ENCODE measurements at places on chromosomes 3 and 15. TPM values are rescaled to one million over a fixed set of nuclear protein-coding genes. Genes with fewer than 3 reads are reported as not detected.

DNA sequence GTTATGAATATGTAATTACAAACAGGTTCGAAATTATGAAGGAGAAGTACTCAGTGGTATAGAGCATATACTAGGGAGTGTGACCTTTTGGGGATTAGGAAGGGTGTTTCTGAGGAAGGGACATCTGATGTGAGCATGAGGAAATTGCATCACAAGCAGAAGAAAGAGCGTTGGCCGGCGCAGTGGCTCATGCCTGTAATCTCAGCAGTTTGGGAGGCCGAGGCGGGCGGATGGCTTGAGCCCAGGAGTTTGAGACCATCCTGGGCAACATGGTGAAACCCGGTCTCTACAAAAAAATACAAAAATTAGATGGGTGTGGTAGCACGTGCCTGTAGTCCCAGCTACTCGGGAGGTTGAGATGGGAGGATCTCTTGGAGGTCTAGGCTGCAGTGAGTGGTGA, 6.9 kb downstream of the CMTM7 start:
- H3K36me3 ChIP-seq: no peaks in the 10 kb centered on the region
- H3K4me1 ChIP-seq: peaks cover 46% of the 10 kb centered on the region
- DNase-seq: no peak
- no peak overlapping the region for H3K4me3 ChIP-seq

DNA sequence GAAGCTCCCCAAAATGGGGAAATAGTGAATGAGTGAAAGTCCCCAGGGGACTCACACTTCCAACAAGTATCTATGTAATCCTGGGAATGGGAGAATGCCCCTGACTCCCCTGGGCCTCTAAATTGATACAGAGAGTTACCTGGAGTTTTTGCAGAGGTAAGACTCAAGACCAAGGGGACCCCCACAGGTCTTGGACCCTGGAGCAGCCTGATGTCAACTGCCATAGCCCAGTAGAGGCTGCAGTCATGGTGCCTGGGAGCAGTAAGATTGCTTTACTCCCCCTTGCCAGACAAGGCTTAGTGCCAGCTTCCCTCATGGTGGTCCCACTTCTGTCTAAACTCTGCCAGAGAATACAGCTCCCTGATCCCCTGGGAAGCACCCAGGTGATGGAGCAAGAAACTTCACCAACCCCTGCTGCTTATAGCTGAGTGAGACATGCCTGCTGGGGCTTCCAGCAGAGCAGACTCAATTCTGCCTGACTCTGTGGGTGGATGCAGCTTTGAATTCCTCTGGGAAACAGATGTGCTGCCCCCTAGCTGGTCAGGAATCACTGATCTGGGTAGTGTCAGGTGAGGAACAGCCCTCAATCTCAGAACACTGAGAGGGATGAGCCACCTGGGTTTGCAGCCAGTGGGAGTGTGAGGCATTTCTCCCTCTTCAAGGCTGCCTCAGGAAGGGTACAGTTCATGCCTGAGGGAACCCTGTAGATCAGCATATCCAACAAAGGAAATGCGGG, 485.9 kb downstream of the NSUN3 start:
- no peak overlapping the region for H3K27ac ChIP-seq
- no peak for DNase-seq
- H3K4me1 ChIP-seq: no peaks in the 10 kb centered on the region
- H3K27me3 ChIP-seq: no peaks in the 10 kb centered on the region

DNA sequence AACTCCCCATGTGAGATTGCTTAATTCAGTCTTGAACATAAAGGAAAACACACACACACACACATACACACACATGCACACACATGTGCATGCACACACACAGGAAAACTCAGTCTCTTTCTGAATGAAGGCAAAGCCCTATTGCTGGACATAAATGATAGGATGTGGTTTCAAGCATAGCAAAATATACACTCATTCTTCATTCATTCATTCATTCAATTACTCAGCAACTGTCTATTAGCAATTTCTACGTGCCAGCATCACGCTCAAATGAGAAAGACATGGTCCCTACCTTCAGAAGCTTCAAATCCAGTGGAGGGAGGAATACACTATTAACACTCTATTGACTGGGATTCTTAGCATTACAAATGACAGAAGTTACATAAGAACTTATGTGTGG, 41.8 kb upstream of the UBE2E2 start:
- DNase-seq: no peak
- H3K4me3 ChIP-seq: no peak overlapping the region
- H3K27ac ChIP-seq: no peak overlapping the region
- no peaks in the 10 kb centered on the region for H3K36me3 ChIP-seq

DNA sequence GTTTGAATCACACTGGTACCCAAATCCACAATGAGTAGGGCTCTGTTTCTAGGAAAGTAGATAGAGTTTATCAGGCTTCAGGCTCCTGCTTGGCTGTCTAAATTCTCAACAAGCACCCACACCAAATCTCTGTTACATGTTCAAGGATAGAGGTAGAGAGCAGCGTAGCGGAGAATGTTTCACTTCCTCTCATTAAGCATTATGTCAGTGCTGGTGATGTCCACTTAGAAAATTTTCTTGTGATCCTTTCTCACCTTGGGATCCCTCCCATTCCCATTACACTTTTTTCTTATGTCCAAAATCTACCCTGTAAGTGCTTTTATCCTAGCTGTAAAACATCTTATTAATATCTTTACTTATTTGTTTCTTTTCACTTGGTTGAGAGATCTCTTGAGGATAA, 34.7 kb upstream of the GCSAM start:
- H3K4me1 ChIP-seq: no peaks in the 10 kb centered on the region
- H3K36me3 ChIP-seq: no peaks in the 10 kb centered on the region
- no peak overlapping the region for H3K27ac ChIP-seq
- H3K27me3 ChIP-seq: no peaks in the 10 kb centered on the region
- H3K4me3 ChIP-seq: no peak overlapping the region

DNA sequence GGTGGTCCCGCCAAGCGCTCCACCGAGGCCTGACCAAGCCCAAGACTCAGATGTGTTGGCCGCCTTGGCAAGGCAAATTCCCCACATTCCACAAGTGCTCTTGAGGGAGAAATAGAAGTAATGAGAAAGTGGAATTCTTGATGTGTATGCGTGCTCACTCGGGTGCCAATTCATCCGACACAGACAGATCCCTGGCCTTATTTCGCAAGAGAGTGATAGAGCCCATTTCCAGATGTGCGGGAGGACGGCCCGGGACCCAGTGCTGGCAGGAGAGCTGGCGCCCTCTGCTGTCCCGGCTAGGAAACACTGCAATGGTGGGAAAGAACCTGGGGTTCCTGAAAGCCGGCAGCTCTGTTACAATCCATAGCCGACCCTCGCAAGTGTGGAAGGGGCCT, 76.0 kb downstream of the HMG20A start:
- H3K4me3 ChIP-seq: no peak overlapping the region
- peaks cover 16% of the 10 kb centered on the region for H3K4me1 ChIP-seq
- no peaks in the 10 kb centered on the region for H3K27me3 ChIP-seq
- no peaks in the 10 kb centered on the region for H3K36me3 ChIP-seq
- peak; percentile 55 for DNase-seq

- H3K4me1 ChIP-seq: peaks cover 29% of the 10 kb centered on the region
- H3K36me3 ChIP-seq: no peaks in the 10 kb centered on the region
Measured at GRCh38 chr15:94272251-94272898, 41.0 kb downstream of the MCTP2 start.

DNA sequence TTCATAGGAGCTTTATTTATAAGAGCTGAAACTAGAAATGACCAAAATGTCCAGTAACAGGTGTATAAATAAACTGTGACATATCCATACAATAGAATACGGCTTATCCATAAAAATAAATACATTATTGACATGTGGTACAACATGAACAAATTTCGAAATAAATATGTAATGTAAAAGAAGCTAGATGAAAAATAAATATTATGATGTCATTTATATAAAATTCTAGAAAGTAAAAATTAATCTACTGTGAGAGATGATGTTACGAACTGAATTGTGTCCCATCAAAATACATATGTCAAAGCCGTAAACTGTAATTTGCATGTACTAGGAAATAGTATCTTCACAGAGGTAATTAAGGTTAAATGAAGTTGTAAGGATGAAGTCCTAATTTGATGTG, 1104.9 kb downstream of the NSUN3 start:
- no peaks in the 10 kb centered on the region for H3K27me3 ChIP-seq
- no peak for DNase-seq
- H3K4me3 ChIP-seq: no peak overlapping the region

GRCh38 chr15:83067638-83067962, 548 bp upstream of the BTBD1 start:
- DNase-seq: no peak
- H3K4me3 ChIP-seq: peak overlapping the region; percentile 78
- H3K27ac ChIP-seq: peak overlapping the region; percentile 88
- H3K36me3 ChIP-seq: no peaks in the 10 kb centered on the region

- peaks cover 11% of the 10 kb centered on the region for H3K36me3 ChIP-seq
- no peak overlapping the region for H3K27ac ChIP-seq
- no peak overlapping the region for H3K4me3 ChIP-seq
- no peak for DNase-seq
- no peaks in the 10 kb centered on the region for H3K4me1 ChIP-seq
Measured at GRCh38 chr15:55356985-55357585, 38.1 kb downstream of the PIGB start.

DNA sequence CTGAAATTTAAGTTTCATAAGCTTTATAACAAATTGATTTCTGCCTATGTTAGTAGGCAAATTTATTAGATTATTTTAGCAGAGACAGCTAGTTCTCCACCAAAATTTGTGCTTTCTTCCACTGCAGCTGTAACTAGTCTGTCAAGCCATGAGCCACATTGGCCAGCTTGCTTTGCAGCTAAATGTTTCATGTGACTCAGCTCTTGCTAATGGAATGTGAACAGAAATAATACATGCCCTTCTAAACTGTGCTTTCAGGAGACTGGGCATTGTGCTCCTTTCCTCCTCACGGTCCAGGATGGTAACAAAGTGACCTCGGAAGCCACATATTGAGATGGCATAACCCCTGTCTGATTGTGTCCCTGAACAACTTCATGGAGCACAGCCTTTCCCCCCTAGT, 51.3 kb upstream of the KPNA4 start:
- DNase-seq: no peak
- no peak overlapping the region for H3K4me3 ChIP-seq
- H3K27me3 ChIP-seq: peaks cover 11% of the 10 kb centered on the region
- no peak overlapping the region for H3K27ac ChIP-seq
- no peaks in the 10 kb centered on the region for H3K4me1 ChIP-seq

- DNase-seq: no peak
- H3K27ac ChIP-seq: peak overlapping the region; percentile 91
- H3K36me3 ChIP-seq: no peaks in the 10 kb centered on the region
- H3K4me3 ChIP-seq: peak overlapping the region; percentile 71
Measured at GRCh38 chr3:115784739-115785536, 161.6 kb downstream of the GAP43 start.

DNA sequence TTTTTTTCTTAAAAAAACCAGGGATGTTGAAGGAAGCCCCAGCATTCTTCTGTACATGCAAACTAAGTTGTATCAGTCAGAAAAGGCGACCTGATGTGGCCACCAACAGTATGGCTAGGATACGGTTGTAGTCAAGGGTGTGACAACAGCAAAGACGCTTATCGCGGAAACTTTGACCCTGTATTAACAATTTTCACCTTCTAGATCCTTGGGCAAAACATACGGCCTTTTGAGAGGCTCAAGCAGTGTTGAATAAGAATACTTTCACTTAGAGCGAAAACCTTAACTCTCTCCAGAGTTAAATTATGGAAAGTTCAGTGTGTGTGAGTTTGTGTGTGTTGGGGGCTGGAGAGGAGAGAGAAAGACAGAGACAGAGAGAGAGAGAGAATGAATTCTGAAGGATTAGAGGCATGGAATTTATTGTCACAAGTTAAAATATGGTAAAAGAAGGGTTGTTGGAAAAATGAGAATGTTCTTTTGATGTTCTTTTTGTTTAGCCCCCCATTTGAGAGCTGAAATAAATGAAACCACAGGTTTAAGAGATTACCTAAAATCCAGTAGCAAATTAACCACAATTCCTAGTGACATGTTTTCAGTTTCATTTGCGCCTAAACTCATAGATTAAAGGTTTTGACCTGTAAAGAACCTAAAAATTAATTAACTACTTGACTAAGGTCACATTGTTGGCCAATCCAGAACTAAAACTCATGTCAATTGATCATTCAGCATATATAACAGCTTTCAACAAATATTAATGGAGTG, 9.2 kb downstream of the ALCAM start:
- DNase-seq: no peak
- H3K4me3 ChIP-seq: no peak overlapping the region
- H3K4me1 ChIP-seq: no peaks in the 10 kb centered on the region
- no peak overlapping the region for H3K27ac ChIP-seq

GRCh38 chr3:71903112-71903495, 118.2 kb upstream of the PROK2 start:
- DNase-seq: no peak
- H3K27ac ChIP-seq: no peak overlapping the region
- no peaks in the 10 kb centered on the region for H3K4me1 ChIP-seq
- no peak overlapping the region for H3K4me3 ChIP-seq

GRCh38 chr15:86863226-86863915, 783.7 kb downstream of the AGBL1 start:
- no peak overlapping the region for H3K4me3 ChIP-seq
- DNase-seq: no peak
- H3K27me3 ChIP-seq: no peaks in the 10 kb centered on the region
- H3K4me1 ChIP-seq: no peaks in the 10 kb centered on the region
- no peaks in the 10 kb centered on the region for H3K36me3 ChIP-seq
- H3K27ac ChIP-seq: no peak overlapping the region

GRCh38 chr3:101898752-101899169, 49.4 kb downstream of the NFKBIZ start:
- H3K27ac ChIP-seq: no peak overlapping the region
- no peaks in the 10 kb centered on the region for H3K27me3 ChIP-seq
- H3K4me3 ChIP-seq: no peak overlapping the region
- H3K36me3 ChIP-seq: no peaks in the 10 kb centered on the region

DNA sequence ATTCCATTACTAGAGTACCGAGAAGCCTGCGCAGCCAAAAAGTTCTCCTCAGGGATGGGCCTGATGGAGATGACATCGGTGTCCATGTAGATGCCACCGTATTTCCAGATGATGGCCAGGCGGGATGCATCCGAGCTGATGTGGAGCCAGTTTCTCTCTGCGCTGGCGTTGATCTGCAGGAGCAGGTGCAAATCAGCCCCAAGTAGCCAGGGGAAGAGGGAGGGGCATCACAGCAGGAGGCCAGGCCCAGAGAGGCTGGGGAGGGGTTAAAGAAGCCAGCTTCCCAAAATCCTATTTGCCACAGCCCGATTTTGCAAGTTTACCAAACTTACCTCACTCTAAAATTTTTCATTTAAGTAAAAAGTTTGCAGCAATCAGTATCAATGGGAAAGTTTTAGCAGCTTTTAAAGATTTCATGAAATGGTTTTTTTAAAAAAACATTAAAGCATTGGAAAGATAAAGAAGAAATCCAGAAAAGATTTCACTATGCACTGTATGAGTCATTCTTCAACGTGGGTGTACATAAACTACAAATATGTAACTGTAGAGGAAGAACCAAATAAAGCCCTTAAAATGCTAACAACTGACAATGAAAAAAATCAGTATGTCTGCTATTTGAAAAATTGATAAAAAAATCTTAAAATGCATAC, 7.4 kb downstream of the A4GNT start:
- no peaks in the 10 kb centered on the region for H3K4me1 ChIP-seq
- H3K27ac ChIP-seq: no peak overlapping the region
- H3K4me3 ChIP-seq: no peak overlapping the region
- H3K27me3 ChIP-seq: no peaks in the 10 kb centered on the region
- no peaks in the 10 kb centered on the region for H3K36me3 ChIP-seq
- no peak for DNase-seq

Gene FSD2
- total RNA-seq: not detected

Gene PRSS50
- total RNA-seq: not detected

Gene TRPM1
- total RNA-seq: not detected

Gene GLT8D1
- total RNA-seq: 42.4 TPM

Gene SH3GL3
- total RNA-seq: not detected

Gene NMNAT3
- total RNA-seq: 1.9 TPM

Gene KBTBD8
- total RNA-seq: 23.3 TPM

Gene NUDT16
- total RNA-seq: 7.3 TPM

Gene KIF15
- total RNA-seq: 21.7 TPM

Gene WDR72
- not detected for total RNA-seq

Measured in CD8-positive, alpha-beta memory T cell (primary cell).